CD4-positive, alpha-beta T cell treated with Interleukin-21 for 1 hour (primary cell): ENCODE measurements at places on chromosomes 1 and 21.

- no peak for DNase-seq
Measured at GRCh38 chr1:221527302-221527701, 214.6 kb downstream of the DUSP10 start.

- no peak for DNase-seq
Measured at GRCh38 chr1:1285611-1286311, 5.5 kb downstream of the SCNN1D start.

DNA sequence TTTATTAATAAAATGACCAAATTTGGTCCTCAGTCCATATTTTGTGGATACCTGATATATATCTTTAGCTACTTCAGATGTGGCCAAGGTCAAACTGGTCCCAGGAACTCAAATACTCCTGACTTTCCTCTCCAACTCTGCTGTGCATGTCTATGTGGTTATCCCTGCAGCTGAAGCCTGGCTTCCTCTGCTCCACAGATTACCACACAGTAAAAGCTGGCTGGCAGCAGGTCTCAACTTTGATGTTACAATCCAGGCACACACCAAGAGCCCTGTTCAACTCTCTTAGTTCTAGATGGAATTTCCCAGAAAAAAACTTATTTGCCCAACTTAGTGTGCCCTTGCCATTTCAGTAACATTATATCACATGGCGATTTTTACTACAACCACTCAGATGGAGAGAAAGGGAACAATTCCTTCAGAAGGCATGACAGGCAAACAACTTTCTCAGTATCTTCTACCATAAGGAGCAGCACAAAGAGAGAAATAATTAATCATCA is 479.5 kb downstream of the PLPP3 start:
- DNase-seq: no peak

DNA sequence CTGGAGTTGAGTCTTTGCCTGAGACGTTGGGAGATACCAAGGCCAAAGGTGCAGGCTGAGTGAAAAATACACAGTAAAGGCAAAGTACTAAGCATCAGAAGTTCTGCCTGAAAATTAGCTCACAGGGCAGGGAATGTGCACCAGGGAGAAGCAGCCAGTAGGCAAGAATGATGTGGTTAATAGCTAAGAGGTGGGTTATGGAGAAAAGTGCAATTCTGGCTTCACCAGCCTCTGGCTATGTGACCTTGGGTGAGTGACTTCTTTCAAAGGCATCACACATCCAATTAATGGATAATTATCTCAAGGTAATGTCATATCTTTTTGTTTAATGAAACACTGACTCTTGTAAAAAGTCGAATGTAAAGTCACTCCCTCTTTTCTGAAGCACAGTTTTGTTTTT is 230.7 kb upstream of the FGGY start:
- DNase-seq: no peak

GRCh38 chr1:243411472-243411871 is 155.6 kb downstream of the SDCCAG8 start:
- DNase-seq: no peak

DNA sequence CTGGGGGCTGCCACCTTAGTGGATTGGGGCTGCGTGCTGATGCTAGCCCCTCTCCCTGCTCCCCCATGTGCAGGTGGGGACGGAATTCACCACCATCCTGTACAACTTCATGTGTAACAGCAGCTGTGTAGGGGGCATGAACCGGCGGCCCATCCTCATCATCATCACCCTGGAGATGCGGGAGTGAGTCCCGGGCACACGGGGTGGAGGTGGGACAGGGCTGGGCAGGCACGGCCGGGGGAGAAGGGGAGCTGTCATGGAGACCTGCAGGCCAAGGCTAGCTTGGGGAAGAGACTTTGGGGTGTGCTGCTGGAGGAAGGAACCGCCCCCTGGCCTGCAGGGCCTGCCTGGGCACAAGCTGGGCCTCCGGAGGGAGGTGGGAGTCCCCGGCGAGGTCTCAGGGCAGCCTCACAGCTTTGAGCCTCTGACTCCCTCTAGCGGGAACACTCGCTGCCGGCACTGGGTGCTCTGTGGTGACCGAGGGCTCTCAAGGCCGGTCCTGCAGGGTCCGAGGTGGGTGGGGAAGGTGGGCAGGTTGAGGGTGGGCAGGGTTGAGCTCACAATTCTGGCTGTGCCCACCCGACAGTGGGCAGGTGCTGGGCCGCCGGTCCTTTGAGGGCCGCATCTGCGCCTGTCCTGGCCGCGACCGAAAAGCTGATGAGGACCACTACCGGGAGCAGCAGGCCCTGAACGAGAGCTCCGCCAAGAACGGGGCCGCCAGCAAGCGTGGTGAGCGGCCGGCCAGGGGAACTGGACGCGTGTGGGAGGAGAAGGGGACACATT is 25.0 kb upstream of the CCDC27 start:
- no peak for DNase-seq

- DNase-seq: no peak
Measured at GRCh38 chr1:44911026-44911425, 68.0 kb upstream of the PTCH2 start.

DNA sequence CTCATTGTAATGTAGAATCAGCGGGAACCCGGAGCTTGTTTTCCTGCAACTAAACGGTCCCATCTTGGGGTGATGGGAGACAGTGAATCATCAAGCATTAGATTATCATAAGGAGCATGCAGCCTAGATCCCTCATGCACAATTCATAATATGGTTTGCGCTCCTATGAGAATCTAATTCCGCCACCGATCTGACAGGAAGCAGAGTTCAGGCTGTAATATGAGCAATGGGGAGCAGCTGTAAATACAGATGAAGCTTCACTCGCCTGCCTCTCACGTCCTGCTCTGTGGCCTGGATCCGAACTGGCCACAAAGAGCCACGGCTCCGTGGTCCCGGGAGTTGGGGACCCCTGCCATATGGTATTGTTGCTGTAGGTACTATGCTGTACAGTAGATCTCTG is 1.6 kb downstream of the IFI44 start:
- peak; percentile 48 for DNase-seq

GRCh38 chr1:8382608-8383505 is 64.9 kb downstream of the SLC45A1 start:
- DNase-seq: peak; percentile 24

DNA sequence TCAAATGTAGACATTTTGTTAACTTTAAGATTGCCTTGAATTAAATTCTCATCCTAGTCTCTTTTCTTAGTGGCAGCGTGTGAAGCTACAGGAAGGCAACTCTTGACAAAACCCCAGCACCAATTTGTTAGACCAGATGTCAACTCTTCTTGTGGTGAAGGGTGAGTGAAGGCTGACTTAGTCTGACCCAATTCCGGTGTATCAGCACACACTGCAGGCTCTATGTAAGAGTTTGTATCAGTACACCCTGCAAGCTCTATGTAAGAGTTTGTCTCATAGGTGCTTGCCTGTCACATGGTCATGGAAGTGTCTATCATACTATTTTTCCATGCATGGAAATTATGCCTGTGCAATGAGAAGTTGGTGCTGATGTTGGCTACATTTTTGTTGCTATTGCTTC is 16.8 kb downstream of the CR2 start:
- peak; percentile 36 for DNase-seq

DNA sequence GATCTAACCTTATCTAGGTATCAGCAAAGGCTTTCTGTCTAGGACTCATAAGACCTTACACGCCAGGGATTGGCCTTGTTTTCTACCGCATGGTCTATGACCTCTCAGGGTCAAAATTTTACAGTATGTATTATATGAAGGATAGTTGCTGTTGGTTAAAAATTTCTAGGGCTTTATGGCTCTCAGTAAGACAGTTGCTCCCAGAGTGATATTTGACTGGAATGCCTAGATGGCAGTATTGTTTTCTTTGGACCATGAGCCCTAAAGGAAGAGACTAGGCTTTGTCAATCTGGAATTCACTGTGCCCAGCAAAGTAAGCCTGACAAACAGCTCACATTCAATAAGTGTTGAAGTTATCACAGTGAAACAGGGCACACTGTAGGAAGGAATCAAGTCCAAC is 37.6 kb downstream of the C1orf87 start:
- DNase-seq: no peak

DNA sequence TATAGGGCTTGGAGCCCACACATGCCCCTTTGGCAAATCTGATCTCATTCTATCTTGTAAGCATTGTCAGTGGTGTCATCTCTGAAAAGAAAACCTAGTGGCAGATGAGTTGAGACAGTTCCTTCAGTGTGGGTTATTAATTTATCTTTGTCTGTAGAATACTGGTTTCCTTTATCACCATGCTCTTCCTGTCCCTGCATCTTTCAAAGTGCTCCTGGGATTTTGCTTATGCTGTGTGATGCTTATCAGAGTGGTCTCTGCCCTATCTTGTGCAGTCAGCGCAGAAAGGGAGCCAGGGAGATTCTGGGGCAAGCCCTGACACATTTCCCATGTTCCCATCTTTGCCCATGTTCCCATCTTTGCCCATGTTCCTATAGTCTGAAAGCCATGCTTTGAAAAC is 402.9 kb downstream of the RWDD3 start:
- DNase-seq: no peak

GRCh38 chr1:222387007-222387814 is 160.7 kb downstream of the HHIPL2 start:
- no peak for DNase-seq

DNA sequence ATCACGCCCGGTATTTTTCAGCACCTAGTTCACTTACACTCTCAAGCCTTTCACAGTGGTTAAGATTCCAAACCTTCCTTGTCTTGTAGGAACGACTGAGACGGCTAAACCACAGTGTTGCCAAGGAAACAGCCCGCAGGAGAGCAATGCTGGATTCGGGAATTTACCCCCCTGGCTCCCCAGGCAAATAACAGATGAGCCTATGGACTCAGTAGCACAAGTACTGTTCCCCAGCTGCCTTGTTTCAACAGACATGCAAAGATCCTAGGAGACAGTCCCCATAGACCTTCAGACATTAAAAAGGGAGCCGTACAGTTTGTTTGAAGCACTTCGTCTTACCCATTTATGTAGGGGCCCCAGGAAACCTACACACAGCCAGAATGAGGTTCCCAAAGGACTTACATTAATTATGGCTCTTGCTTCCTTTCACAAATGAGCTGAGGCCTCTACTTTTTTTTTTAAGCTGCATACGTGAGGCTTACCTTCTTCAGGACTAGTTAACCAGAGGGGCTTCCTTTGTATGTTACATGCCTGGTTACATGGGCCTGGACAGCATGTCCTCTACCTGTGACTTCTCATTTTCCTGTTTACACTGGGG is 2.7 kb downstream of the SNAPIN start:
- DNase-seq: no peak

GRCh38 chr1:5119366-5120234 is 465.2 kb downstream of the AJAP1 start:
- DNase-seq: no peak

- DNase-seq: no peak
Measured at GRCh38 chr1:22284236-22284635, 141.3 kb upstream of the WNT4 start.

DNA sequence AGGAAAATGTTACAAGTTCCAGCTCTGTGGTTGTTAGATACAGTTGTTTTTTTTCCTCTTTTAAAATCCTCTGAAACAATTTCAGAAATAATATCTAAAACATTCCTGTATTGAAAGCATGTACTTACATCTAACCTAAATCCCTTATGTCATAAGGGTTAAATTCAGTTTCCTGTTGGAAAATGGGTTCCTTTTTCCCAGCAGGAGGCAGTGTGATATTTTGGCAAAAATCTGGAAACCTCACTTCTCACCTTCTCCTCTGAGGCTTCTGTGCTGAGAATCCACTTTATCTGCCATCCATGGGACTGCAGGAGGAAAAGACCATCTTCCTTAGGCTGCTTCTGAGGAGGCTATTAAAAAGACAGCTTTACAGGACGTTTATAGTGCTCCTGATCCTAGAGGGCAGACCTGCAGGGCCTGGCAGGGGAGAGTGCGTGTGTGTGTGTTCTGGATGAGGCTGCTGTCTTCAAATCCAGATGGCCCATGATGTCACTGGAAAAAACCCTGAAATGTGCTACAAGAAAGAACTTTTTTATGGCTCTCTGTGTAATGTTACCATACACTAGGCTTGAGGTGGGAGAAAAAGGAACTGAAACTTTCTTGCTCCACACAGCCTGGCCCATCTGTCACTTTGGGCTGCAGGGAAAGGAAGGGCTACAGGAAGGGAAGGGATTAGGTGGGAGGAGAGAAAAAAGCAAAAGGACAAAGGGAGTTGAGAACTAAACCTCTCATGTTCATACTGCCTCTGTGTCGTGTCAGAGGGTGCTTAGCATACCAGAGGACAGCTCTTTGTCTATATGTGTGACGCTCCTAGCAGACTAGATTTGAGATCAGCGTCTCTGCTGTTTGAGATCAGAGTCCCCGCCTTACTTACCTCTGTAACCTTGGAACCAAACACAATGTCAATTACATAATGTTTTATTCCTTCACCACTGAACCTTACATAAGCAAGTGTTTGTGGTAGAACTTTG is 379.2 kb upstream of the SPAG17 start:
- no peak for DNase-seq
